ENCODE measurements at places on chromosomes 11 and 22.
A peak's percentile ranks its signal among the peaks of the same experiment; 100 is the strongest.

GRCh38 chr11:44748606-44749005 lies 21.8 kb downstream of the TSPAN18 start:
- DNase-seq = no peak

- DNase-seq = peak; percentile 48
Observed at GRCh38 chr22:20213833-20214708, 54.0 kb downstream of the RTN4R start.

- no peak for DNase-seq
Observed at GRCh38 chr11:86950661-86950995, 4.6 kb downstream of the FZD4 start.

DNA sequence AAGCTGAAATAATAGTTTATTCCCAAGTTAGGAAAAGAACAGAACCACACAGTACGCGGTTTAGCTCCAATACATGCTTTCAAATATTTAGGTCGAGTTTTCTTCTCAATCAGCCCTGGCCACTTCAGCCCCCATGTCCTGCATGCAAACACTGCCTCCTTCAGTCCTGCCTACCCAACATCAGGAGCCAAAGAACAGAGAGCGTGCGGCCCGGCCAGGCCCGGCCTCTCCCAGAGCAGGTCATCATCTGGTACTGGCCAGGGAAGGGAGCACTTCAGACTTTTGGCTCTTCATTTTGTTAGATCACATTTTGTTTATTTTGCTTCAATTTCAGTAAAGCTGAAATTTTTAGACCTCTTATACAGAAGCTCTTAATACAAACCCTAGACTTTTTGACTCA lies 6.7 kb downstream of the BRD1 start:
- DNase-seq = no peak

- DNase-seq = peak; percentile 57
Observed at GRCh38 chr11:1854132-1854948, 1.5 kb downstream of the LSP1 start.

DNA sequence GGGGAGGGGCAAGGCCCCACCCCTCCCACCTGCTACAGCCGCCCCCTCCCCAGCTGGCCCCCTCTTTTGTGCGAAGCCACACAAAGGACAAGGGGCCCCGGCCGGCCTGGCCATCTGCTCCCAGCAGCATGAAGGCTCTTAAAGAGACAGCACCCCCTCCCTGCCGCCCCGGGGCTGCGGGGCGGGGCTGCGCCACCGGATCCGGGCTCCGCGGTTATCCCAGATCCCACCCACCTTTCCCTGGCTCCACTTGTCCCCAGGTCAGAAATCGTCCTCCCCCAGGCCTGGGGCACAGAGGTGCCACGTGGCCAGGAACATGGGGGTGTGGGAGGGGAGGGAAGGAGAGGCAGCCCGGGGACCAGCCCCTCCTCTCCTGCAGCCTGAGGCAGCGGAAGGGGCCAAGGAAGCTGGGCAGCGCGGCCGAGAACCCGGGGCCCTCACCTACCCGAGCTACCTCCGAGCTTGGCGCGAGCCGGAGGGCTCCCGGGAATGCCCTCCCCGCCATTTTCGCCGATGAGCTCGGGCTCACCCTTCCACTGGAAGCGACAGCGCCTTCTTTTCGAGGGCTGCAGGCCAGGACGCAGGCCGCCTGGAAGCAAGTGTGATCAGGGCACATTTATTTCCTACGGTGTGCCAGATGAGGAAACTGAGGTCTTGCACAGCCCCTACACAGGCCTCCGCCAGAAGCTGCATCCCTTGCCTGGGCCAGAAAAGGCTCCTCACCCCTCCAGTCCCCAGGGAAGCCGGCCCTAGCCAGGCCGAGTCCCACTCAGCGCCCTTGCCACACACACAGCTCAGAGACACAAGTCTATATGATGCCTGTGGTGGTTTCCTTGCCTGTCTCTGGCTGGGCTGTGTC lies 2.5 kb upstream of the RCOR2 start:
- no peak for DNase-seq

DNA sequence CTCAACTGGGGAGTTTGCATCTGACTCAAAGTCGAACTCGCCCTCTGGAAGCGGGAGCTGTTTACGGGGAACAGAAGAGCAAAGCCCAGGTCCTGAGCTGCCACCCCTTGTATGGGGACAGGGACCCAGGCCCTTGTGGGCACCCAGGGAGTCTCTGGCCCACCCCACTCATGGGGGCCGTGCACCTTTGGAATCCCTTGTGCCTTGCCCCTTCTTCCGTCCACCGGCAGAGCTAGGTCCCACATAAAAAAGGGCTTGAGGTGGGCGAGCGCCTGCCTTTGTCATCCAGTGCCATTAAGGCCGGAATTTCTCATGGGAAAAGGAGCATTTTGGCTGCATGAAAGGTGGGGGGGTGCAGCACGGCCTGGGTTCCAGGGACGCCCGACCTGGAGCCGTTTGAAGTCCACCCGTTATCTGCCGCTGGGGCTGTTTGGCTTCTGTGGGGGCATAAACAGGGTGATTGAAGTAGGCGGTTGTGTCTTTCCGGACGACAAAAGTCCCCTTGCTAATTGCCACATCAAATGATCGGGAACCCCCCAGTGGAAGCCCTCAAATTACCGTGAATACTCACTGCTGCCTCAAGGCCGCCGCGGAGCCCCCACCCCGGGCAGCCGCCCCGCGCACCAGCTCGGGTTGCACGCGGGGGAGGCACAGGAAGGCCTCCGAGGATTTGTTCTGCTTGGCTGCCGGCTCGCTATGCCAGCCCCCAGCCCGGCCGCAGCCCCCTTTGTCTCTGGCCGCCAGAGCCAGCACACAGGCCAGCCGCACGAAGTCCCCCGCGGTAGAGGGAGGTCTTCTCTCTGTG lies 49.0 kb upstream of the FGF3 start:
- no peak for DNase-seq

GRCh38 chr11:16986434-16987204 lies 27.6 kb downstream of the PLEKHA7 start:
- DNase-seq = peak; percentile 28

GRCh38 chr22:38155703-38156102 lies 25.9 kb downstream of the PLA2G6 start:
- no peak for DNase-seq

Measured in NAMALWA (cell line).